Stimulated activated CD8-positive, alpha-beta memory T cell treated with anti-CD3 and anti-CD28 coated beads, Interleukin-2, amount 100 ng/mL, for 1 hour (primary cell): ENCODE measurements at places on chromosomes 1 and 21.

- DNase-seq = no peak
Measured at GRCh38 chr21:26064506-26064905, 106.1 kb downstream of the APP start.

- DNase-seq = no peak
Measured at GRCh38 chr1:1796466-1796865, 18.2 kb upstream of the NADK start.

DNA sequence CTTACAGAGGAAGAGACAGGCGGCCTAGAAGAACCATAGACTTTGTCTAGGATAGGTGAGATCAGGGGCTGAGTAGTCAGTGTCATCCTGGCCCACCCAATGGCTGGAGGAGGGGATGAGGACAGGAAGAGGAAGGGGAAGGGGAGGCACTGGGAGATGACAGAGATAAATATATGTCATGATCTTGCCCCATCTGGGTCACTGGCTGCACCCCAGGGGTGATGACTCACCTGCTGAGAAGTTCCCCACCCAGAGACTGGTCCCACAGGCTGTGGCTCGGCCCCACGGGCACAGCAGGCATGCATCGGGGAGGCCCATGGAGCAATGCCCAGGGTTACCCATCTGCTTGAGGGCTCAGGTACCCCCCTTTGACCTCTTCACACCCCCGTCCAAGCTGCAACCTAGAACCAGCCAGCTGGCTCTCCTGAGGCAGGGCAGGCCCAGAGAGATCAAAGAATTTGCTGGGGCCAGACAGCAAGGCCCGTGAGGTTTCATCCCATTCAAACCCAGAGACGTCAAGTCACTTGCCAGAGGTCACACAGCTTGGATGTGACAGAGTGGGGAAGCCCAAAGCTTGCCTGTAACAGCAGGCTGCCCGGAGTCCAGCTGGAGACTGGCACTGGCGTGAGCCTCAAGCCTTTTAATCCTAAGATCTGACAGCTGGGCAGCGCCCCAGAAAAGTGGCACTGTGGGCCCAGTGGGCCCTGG, 34.7 kb upstream of the CASZ1 start:
- DNase-seq = no peak

GRCh38 chr1:192998536-192998935, 60.6 kb downstream of the UCHL5 start:
- DNase-seq = no peak

DNA sequence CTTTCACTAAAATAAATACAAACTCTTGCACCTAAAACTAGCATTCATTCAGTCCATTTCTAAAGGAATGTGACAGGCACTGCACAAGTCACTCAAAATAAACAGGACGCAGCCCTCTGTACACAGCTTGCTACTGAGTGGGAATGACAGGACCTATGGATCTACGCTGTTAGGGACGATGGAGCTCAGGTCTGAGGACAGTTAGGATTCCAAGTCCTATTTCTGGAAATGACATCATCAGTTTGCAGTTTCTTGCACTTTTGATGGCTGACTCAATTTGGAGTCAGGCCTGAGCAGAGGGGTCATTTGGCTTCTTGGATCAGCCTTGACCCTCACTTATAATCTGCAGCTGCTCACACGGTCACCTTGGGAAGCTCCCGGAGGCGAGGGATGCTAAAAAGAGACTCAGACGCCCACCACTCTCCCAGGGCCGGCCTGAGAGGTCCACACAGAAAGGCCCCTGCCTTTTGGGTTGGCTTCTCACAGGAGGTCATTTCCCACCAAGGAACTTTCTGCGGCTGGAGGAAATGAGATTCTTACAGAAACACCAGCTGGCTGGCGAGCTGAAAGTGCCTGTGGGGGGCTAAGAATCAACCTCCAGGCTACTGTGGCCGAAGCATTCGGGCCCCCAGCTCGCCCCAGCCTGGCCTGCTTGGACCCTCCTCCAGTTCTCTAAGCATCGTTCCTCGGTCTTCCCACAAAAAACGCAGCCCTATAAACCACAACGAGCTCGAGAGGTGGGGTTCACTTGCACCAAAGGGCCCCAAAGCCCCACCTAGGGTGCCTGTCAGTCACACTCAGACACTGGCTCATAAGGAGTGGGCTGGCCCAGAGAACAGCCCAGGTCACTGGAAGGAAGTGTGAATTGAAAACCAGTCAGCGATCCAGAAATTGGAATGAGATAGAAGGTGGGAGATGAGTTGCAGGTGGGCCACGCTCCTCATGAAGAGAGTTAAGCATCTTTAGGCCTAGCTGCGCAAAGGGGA, 8.9 kb upstream of the PDE9A start:
- no peak for DNase-seq

GRCh38 chr1:200496937-200497336, 87.1 kb upstream of the ZNF281 start:
- DNase-seq = no peak

DNA sequence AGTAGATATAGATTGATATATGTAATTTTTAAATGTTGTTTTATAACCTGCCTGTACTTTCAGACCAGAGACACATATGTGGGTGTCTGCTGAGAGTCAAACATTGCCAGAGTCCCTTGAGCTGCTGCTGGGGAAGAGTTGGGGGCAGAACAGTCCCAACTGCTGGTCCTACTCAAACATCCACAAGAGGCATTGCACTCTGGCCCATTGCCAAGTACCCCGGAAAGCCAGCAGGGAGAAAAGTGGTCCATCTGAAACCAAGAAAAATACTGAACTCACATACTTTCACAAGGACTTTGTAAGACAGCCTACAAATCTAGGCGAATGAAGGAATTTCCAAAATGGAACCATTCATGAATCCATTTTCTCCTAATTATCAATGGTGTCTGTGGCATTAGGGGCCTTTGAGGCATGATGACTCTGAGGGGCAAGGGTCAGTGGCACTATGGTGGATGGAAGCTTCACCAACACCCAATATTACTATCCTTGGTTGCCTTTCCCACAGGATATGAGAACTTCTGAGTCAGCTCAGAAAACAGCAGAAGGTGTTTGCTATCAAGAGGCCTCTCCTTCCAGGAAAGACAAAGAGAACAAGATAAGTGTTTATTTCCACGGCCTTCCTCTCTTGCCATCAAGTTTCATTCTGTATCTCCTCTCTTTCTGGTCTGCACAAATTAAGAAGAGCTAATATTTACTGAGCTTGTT, 7.3 kb upstream of the TBX15 start:
- no peak for DNase-seq

GRCh38 chr1:91876040-91876470, 9.9 kb downstream of the TGFBR3 start:
- DNase-seq = no peak

GRCh38 chr1:109499661-109500536, 6.0 kb downstream of the CYB561D1 start:
- no peak for DNase-seq

- DNase-seq = no peak
Measured at GRCh38 chr1:1253314-1253713, 6.8 kb upstream of the C1QTNF12 start.

- no peak for DNase-seq
Measured at GRCh38 chr1:35555601-35556477, 1.4 kb downstream of the KIAA0319L start.

- DNase-seq = no peak
Measured at GRCh38 chr21:25409978-25410377, 197.3 kb downstream of the MRPL39 start.
